ENCODE measurements at places on chromosomes 4 and X. TPM values are rescaled to one million over a fixed set of nuclear protein-coding genes. Genes with fewer than 3 reads are reported as not detected.

The NWD2 gene
- 0.26 TPM for total RNA-seq

The MAPK10 gene
- 3.4 TPM for total RNA-seq

DNA sequence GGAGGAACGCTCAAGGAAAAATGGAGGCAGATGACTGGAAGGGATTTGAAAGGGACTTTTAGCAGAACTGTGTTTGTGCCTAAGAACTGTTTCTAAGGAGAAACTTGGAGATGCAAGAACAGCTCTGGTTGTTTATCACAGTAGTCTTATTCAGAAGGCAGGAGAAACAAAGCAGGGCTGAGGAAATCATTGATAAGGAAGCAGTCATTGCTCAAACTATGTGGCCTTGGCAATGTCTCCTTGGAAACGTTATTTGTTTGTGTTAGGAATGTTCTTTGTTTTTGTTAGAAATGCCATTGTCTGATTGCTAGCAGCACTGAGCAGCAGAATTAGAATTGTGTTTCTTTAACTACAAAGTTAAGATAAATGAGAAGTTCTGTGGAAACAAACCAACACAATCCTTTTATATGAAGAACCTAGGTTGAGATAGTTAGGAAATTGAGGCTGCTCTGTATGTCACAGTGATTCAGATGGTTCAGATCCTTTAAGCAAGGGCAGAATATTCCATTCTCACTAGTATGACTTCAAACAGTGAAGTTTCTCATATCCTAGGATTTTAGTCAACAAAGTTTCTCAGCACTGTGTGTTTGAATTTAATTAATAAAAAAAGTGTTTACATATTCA, 1191.3 kb upstream of the IGFBP7 start:
- DNase-seq, result no peak

- no peak for DNase-seq
These were observed 2.7 kb upstream of the MAML3 start for GRCh38 chr4:140156529-140157171.

DNA sequence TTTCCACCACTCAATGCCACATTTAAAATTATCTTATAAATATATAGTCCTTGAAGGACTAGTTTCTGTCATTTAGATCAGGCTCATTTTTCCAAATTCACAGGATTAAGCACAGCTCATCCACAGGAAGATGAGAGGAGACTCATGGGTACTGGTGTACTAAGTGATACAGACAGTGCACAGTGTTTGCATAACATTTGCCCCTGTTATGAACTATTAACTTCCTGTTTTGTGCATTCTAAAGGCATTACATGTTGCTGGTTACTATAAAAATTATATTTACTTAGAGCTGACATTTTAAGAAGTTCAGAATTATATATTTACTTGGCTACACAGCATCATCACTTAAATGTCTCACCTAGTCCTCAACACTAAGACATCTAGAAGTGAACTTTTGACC, 772.0 kb downstream of the TECRL start:
- DNase-seq, result no peak

DNA sequence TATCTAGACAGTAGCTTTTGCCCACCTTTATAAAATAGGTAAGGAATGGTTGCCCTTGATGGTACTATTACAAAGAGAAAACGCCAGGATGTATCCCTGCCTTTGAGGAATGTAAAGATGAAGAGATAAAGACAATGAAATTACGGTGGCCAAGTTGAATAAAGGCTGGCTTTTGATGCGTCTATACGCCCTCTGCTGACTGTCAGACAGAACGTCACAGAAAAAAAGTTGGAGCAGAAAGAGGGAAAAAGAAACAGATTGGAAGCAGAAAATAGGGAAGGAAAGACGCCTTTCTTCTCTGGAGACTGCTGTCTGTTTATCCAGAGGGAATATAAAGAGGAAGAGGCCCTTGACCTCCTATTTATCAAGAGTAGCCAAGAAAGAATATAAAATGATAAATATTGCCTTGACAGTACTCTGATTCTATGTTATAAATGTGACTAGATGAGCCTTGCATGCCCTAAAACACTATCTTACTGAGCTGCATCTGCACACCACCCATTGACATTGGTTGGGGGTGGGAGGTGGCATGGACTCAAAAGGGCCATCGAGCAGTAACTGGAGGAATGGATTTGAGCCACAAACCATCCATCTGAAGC, 30.6 kb downstream of the PCDH19 start:
- peak; percentile 17 for DNase-seq

DNA sequence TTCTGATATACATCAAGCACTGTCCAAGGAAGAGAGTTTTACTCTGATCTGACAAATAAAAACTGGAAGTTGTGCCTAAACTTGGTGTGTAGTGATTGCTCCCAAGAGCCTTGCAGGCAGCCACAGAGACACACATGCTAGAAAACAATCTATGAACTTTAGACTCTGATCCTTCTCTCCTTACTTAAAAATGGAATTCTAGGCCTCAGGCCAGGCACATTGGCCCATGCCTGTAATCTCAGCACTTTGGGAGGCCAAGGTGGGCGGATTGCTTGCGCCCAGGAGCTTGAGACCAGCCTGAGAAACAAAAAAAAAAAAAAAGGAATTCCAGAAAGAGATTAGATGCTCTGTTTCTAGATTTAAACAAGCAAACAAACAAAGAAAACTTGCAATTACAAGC, 45.6 kb upstream of the S100G start:
- DNase-seq, result no peak

Data from bronchial epithelial cell (primary cell).